Activated CD8-positive, alpha-beta memory T cell treated with anti-CD3 and anti-CD28 coated beads, Interleukin-2, amount 10 ng/mL, durations not matched to agents 7 days and 5 days (primary cell): ENCODE measurements at places on chromosomes 7 and 10. TPM values are rescaled to one million over a fixed set of nuclear protein-coding genes. Genes with fewer than 3 reads are reported as not detected.

SORCS3 gene
- total RNA-seq: not detected

CYP17A1 gene
- total RNA-seq: not detected

FMC1 gene
- 6.6 TPM for total RNA-seq

STN1 gene
- total RNA-seq: 52.0 TPM

CUZD1 gene
- total RNA-seq: 2.8 TPM

MCM10 gene
- 75.1 TPM for total RNA-seq

- H3K4me3 ChIP-seq: no peak overlapping the region
- no peaks in the 10 kb centered on the region for H3K4me1 ChIP-seq
- H3K27me3 ChIP-seq: no peaks in the 10 kb centered on the region
- H3K27ac ChIP-seq: no peak overlapping the region
- no peak for DNase-seq
Measured at GRCh38 chr10:58853668-58854067, 322.8 kb upstream of the PHYHIPL start.

DNA sequence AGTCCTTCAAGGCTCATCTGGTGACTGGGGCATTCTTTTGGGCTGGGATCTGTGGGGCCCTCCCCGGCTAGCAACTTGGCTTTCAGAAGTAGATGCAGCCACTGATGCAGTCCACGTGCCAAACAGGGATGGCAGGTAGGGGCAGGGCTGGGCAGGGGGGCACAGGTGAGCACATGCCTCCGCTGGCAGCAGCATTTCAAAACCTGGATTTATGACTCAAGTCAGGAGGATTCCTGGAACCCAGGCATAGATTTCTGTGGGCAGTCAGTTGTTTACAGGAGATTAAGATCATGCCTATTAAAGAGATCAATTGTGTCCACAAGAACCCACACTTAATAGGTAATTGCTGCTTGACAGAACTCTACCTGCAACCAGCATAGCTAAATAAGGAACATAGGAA, 839 bp upstream of the HABP2 start:
- H3K4me1 ChIP-seq: peaks cover 11% of the 10 kb centered on the region
- no peak for DNase-seq
- H3K27me3 ChIP-seq: peaks cover 34% of the 10 kb centered on the region

DNA sequence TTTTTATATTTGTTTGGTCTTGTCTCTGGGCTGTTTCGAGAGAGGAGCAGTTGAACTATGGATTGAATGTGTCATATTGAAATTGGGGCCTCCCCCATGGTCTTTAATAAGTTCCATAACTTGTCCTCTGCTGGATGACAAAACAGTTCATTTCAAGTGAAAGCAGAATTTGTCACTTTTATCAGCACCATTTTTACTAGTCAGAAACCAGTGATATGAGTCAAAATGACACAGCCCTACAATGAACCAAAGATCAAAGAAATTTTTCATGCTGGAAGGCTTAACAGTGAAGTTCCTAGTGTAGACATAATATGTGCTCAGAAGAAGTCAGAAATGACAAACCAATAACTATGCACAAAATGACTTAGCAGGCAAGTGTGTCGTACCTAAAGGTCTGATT, 133.6 kb upstream of the VWC2 start:
- DNase-seq: no peak
- H3K4me3 ChIP-seq: no peak overlapping the region
- no peaks in the 10 kb centered on the region for H3K27me3 ChIP-seq
- H3K4me1 ChIP-seq: no peaks in the 10 kb centered on the region
- H3K27ac ChIP-seq: no peak overlapping the region

DNA sequence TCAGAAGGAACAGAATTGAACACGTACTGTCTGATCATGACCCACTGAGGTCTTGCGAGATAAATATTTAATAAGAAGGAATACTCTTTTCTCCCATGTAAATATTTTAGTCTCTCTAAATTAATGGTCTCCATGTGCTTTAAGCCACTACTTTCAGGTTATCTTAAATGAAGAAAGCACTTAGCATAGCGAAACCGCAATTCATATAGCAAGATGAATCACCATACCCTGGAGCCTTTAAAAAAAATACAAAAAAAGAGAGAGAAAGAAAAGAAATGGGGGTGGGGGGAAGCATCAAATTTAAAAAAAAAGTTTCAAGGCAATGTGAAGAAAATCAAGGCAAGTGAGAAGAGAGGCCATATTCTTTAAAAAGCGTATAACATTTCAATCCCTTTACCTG, 82.5 kb downstream of the CTTNBP2 start:
- no peak for DNase-seq
- H3K36me3 ChIP-seq: no peaks in the 10 kb centered on the region
- H3K4me1 ChIP-seq: no peaks in the 10 kb centered on the region
- no peak overlapping the region for H3K27ac ChIP-seq

GRCh38 chr7:114108510-114108909, 189.7 kb upstream of the PPP1R3A start:
- no peak for DNase-seq
- no peak overlapping the region for H3K4me3 ChIP-seq
- H3K36me3 ChIP-seq: no peaks in the 10 kb centered on the region
- H3K27ac ChIP-seq: no peak overlapping the region
- peaks cover 13% of the 10 kb centered on the region for H3K27me3 ChIP-seq

DNA sequence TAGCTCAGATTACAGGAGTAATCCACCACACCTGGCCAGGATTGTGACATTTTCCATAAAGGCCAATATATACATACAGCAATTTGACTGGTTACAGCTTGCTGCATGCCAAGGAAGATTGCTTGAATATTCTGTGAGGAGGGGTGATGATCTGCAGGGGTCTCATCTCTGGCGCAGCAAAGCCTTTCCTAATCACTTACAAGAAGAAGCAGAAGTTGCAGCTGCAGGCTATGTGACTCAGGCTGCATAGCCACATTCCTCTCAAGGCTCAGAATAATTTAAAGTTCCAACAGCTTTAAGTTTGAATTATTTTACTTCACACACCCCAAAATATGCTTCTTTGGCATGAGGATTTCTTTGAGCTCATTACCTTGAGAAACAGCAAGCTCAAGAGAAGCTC, 11.4 kb upstream of the RASGEF1A start:
- no peak for DNase-seq
- no peak overlapping the region for H3K4me3 ChIP-seq
- peaks cover 4% of the 10 kb centered on the region for H3K4me1 ChIP-seq
- peaks cover 45% of the 10 kb centered on the region for H3K27me3 ChIP-seq

GRCh38 chr10:93718937-93719725, 16.7 kb upstream of the FRA10AC1 start:
- H3K4me3 ChIP-seq: no peak overlapping the region
- H3K4me1 ChIP-seq: peaks cover 11% of the 10 kb centered on the region
- no peaks in the 10 kb centered on the region for H3K36me3 ChIP-seq
- DNase-seq: no peak

GRCh38 chr7:141956084-141956483, 9.3 kb upstream of the CLEC5A start:
- H3K36me3 ChIP-seq: no peaks in the 10 kb centered on the region
- no peak overlapping the region for H3K27ac ChIP-seq
- no peak overlapping the region for H3K4me3 ChIP-seq
- no peaks in the 10 kb centered on the region for H3K27me3 ChIP-seq
- no peaks in the 10 kb centered on the region for H3K4me1 ChIP-seq
